Daoy (cell line): ENCODE measurements at places on chromosomes 1 and 21. TPM values are rescaled to one million over a fixed set of nuclear protein-coding genes. Genes with fewer than 3 reads are reported as not detected.
A peak's percentile ranks its signal among the peaks of the same experiment; 100 is the strongest.

Gene PLA2G2D
- not detected in 2 replicates for total RNA-seq

Gene DMRTA2
- total RNA-seq = 24.9 and 29.2 TPM in 2 replicates

Gene FNBP1L
- total RNA-seq = 35.4 and 40.7 TPM in 2 replicates

Gene FCER1A
- not detected in 2 replicates for total RNA-seq

Gene HFM1
- total RNA-seq = 2.0 and 6.0 TPM in 2 replicates

Gene NCMAP
- total RNA-seq = not detected in 2 replicates

Gene RBP7
- not detected in 2 replicates for total RNA-seq

Gene KLHDC7A
- total RNA-seq = not detected in 2 replicates

Gene DNAJC28
- total RNA-seq = 0.80 and 2.6 TPM in 2 replicates

Gene CGN
- 3.5 and 4.1 TPM in 2 replicates for total RNA-seq

Gene RHCE
- 0.23 and 0.65 TPM in 2 replicates for total RNA-seq

Gene SIK1
- total RNA-seq = 0.12 and 1.8 TPM in 2 replicates

Gene RIMS3
- total RNA-seq = 0.74 and 0.97 TPM in 2 replicates

DNA sequence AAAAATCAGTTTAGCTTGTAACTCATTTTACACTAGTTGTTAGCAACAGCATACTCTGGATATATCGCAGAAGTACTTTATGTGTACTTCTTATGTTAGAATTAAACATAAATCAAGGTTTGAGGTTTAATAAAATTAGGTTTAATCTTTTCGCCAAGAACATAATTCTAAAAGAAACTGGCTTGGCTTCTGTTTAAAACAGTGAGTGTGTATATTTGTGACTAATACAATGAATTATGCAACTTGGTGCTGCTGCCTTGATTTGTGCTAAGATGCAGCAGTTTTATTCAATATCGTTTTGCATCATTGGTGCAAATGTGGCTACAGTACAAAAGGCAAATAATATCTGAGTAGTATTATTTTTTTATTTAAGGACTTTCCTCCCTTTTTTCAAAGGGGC, 44.8 kb downstream of the USP25 start:
- DNase-seq = no peak

DNA sequence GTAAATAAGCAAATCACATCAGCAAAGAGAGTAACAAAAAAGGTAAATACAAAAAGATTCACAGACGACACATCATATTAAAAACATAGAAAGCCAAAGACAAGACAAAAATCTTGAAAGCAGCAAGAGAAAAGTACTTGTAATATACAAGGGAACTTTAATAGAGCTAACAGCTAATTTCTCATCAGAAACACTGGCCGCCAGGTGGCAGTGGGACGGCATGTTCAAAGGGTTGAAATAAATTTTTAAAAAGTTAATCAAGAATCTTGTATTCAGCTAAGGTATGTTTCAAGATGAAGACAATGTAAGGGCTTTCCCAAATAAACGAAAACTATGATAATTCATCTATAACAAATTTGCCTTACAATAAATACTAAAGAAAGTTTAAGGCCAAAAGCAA, 358.1 kb downstream of the LRRIQ3 start:
- no peak for DNase-seq

DNA sequence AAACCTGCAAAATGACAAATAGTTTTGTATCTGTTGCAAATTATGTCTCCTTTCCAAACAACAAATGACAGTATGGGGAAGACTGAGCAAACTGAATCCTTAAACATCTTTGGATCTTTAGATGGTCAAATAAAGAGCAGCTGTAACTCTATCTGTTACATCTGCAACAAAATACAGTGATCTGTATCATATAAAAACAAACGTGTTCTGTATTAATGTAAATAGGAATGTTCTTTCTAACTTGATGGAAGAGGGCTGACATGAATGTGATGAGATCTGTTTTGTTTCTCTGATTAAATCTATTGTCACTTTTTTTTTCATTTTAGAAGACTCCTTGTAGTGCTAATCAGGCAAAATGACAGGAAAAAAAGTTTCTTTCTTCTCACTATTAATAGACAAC, 159.5 kb downstream of the GPATCH2 start:
- DNase-seq = no peak

DNA sequence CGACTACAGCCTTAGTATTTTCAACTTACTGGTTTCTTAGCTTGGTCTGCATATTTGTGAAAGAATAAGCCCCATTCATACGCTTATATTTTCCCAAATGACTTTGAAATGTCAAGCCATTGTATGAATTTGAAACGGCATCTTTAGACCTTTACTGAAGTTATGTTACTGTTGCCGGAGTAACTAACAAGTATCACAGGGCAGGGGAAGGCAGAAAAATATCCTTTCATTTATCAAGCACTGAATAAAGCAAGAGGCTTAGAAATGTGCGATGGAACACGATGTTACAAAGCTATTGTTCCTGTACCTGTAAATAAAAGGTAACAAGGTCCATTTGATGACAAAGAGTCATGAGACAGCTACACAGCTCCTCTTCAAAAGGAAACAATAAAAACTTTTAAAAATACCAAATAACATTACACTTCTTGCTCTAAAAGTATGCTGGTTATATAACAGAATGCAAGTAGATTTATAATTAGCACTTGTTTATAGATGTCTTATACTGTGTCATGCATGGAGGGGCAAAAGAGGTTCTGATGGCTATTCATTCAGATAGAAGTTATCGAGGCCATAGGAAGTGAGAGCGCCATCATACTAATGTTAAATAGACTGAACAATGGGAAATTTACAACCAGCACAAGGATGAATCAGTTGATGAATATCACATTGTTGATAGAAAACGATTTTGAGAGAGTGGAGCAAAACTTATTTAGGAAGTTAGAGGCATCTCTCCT, 322.6 kb downstream of the RGS7 start:
- no peak for DNase-seq

GRCh38 chr1:3351449-3352298, 102.8 kb upstream of the ARHGEF16 start:
- no peak for DNase-seq

- DNase-seq = peak; percentile 91
Observed at GRCh38 chr1:116115476-116116439, 4.6 kb downstream of the MAB21L3 start.

GRCh38 chr1:203666609-203667008, 40.0 kb downstream of the ATP2B4 start:
- no peak for DNase-seq

- peak; percentile 19 for DNase-seq
Observed at GRCh38 chr1:92832537-92833114, 786 bp downstream of the RPL5 start.

- no peak for DNase-seq
Observed at GRCh38 chr1:209309198-209309597, 274.3 kb upstream of the CAMK1G start.

DNA sequence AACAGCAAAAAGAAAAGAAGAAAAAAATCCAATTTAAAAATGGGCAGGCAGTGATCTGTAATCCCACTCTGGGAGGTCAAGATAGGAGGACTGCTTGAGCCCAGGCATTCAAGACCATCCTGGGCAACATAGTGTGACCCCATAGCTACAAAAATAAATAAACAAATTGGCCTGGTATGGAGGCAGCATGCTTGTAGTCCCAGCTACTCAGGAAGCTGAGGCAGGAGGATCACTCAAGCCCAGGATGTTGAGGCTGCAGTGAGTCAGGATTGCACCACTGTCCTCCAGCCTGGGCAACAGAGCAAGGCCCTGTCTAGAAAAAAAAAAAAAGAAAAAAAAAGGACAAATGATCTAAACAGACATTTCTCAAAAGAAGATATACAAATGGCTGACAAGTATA, 99.6 kb downstream of the EIF4G3 start:
- peak; percentile 70 for DNase-seq

DNA sequence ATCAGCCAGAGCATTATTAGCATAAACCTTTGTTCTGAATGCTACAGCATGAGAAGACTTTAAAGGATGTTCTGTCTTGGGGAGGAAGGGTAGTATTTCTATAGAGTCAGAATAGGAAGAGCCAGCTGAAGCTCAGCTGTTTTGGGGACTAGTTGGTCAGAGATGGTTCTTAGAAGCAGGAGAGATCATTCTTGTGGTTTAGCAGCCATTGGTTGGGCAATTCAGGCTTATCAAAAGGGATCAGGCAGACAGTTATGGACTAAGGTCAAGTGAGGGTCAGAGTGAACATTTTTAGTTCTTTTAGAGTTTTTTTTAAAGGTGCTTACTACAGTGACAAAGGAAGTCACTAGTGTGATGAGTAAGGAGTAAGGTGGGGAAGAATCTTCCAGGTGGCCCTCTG, 245.5 kb downstream of the RPS6KC1 start:
- no peak for DNase-seq

DNA sequence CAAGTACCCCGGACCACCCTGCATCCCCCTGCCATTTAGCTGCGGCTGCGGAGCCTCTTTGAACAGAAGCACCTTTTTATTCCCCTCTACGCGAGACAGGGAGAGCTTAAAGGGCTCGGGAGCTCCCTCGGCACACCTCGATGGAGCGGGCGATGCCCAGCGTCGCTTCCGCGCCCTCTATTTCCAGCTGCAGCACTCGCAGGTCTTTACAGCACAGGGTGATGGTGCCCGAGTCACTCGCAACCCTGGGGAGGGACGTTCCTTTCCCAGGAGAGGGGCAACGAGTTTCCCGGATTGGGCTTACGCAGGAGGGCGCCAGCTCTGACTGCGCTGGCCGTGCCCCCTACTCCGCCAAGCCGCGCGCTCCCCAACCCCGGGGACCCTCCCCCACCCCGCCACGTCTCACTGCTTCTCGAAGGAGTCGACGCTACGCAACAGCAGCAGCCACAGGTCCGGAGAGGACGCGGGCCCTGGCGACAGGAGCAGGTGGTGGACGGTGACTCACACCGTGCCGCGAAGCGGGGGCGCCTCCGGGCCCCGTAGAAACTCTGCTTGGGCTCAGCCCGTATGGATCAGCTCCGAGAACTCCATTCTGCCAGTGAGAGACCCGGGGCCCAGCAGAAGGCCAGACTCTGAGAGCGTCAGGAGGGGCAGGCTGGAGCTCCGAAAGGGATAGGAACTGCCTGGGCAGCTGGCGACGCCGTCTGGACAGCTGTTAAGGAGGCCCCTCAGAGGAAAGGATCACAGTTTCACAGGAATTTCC, 5.8 kb upstream of the FAM167B start:
- DNase-seq = peak; percentile 69

GRCh38 chr21:37623689-37624088, 257.1 kb downstream of the DYRK1A start:
- DNase-seq = no peak
